ENCODE measurements at places on chromosomes 5 and 9.

DNA sequence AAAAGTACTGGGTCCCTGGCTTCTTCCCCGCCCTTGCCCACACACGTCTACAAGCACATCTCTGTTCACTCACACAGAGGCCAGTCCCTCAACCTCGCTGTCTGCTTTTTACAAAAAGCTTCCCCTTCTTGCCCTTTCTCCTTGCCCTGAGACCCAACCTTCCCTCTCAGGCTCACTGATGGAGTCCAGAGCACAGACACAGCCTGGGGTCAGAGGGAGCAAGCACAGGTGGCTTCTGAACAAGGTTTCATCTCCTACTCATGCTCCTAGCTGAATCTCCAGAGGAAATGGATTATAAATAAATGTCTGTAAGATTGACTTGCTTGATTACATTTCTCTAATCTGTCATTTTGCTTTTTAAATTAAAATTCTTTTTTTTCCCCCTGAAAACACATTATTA is 101.8 kb downstream of the ICE1 start:
- no peak for DNase-seq

GRCh38 chr9:107243742-107244141 is 39.3 kb upstream of the RAD23B start:
- DNase-seq: no peak

- no peak for DNase-seq
Observed at GRCh38 chr5:72448368-72448767, 58.8 kb downstream of the ZNF366 start.

DNA sequence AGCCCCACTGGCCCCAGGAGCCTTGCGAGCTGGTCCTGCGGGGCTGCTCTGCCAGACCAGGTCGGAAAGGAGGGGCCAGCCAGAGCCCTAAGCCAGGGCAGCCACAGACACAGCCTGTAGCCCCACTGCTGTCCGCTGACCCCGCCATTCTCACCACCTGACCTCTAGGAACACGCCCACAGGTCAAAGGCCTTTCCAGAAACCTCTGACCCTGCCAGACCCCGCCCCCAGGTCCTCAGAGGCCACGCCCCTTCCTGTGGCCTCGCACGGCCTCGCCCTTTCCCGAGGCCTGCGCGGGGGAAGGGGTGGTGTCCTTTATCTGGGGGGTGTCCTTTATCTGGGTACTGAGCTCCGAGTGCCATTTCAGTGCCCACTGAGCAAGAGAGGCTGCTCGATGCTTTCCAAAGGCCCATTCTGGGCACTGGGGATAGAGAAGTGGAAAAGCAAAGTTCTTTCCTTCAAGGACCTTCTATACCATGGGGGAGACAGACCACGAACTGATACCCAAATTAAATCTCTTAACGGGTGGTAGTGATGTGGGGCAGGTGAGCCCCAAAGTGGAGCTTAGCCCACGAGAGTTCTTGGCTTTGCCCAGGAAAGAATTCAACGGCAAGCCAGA is 46.5 kb downstream of the P4HA2 start:
- no peak for DNase-seq

DNA sequence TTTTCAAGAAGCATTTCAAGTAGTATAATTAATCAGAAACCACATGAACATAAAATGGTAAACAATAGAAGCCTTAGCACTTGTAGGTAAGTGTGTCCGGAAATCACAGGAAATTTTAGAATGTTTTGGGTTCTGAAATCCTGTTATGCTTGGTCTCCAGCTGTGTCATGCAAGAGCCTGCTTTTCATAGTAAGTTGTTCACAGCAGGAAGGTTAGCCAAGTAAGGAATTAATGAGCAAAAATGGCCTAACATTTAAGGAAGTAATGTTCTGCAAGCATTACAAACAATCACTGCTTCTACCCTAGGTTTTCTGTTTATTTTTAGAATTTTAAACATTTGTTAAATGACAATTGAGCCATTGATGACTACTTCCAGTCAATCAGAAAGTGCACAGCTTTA is 669.5 kb downstream of the SLCO4C1 start:
- DNase-seq: no peak

DNA sequence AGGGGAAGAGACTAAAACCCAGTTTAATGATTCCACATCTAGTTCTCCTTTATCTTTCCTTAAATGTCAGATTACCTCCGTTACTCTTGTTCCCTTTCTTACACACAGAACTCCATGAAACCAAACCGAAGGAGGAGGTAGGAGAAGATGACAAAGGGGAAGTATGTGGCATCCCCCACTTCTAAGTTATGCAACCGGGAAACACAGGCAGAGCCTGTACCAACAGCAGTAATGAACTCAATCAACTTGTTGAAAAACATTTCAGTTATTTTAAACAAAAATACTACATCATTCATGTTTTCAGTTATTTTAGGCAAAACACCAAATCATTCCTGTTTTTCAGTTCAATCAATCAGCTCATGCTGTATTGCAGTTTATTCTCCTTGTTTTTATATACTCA is 101.8 kb downstream of the PCSK1 start:
- no peak for DNase-seq

DNA sequence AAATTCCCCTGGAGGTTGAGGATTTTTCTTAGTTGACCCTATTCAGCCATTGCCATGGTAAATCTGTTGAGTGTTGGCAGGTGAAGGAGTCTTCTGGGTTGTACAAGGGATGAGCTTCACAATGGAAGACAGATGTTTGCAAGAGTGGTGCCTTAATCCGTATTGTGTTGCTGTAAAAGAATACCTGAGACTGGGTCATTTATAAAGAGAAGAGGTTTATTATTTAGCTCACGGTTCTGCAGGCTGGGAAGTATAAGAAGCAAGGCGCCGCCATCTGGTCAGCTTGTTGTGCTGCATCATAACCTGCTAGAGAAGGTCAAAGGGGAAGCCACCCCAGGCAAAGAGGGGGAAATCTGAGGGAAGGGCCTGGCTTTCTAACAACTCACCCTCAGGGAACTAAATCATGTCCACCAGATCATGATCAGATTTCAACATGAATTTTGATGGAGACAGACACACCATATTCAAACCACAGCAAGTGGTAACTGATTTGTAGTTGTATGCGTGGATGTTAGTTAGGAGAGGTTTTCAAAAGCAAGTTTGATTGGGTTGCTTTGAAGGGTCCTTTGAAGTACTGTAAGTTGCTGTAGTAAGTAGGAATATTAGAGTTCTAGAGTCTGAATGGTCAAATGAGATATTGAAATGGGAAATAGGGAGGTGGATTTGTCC is 2.5 kb downstream of the TNPO1 start:
- peak; percentile 55 for DNase-seq

- no peak for DNase-seq
Observed at GRCh38 chr5:94771742-94772141, 153.3 kb downstream of the SLF1 start.

GRCh38 chr5:95927927-95928723 is 33.5 kb downstream of the ELL2 start:
- DNase-seq: no peak

- no peak for DNase-seq
Observed at GRCh38 chr9:22863736-22864135, 417.1 kb downstream of the DMRTA1 start.

GRCh38 chr5:167280111-167280510 is 1011.3 kb upstream of the WWC1 start:
- no peak for DNase-seq

DNA sequence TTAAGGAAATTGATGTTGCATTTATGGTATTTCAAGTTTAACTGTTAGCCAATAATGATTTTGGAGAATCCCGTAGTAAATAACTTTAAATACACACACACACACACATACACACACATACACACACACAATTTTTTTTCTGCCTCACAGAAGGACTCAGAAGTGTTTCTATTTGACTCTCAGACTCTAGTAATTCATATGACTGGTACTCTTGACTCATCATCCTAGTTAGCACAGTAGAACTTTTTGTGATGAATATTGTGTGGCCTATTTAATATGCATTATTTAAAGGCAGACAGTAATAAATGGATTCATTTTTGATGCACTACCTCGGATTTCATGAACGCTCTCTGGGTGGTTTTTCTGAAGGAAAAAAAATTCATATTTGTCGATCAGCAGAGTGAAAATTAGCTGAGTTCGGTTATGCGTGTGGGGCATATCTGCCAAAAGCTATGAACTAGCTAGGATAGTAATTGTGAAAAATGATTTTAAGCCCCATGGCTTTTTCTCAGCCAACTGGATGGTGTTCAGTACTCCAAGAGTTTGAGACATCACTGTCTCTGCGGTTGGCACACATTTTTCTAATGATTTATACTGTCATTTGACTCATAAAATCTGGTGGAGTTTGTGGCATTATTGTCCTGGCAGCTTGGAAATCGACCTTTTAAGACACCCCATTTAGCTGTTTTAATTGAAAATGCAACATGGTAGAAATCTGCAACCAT is 102.2 kb downstream of the PCSK5 start:
- no peak for DNase-seq

- no peak for DNase-seq
Observed at GRCh38 chr5:112239996-112240395, 179.1 kb downstream of the EPB41L4A start.

GRCh38 chr5:139443831-139444453 is 4.6 kb upstream of the DNAJC18 start:
- DNase-seq: no peak

DNA sequence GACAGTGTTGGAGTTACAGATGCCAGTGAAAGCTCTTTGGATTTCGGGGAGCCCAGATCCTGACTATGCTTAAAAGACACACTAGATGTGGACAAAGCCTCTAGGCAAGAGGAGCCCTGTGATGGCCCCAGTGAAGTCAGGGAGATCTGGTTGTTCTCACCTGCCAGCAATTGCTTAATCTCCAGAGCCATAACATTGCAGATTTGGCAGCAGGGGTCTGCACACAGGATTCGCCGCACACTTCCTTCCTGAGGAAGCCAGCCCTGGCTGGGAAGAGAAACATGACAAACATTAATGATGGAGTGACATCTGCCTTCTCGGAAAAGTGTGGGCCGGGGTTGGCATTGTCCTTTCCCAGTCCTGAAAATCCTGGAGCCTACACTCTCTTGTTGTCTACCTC is 65.2 kb upstream of the PHF24 start:
- no peak for DNase-seq

- no peak for DNase-seq
Observed at GRCh38 chr5:82405618-82406204, 127.6 kb upstream of the RPS23 start.

- no peak for DNase-seq
Observed at GRCh38 chr5:135112008-135112725, 78.1 kb upstream of the PITX1 start.

GRCh38 chr9:1960342-1961042 is 54.7 kb upstream of the SMARCA2 start:
- DNase-seq: peak; percentile 14

DNA sequence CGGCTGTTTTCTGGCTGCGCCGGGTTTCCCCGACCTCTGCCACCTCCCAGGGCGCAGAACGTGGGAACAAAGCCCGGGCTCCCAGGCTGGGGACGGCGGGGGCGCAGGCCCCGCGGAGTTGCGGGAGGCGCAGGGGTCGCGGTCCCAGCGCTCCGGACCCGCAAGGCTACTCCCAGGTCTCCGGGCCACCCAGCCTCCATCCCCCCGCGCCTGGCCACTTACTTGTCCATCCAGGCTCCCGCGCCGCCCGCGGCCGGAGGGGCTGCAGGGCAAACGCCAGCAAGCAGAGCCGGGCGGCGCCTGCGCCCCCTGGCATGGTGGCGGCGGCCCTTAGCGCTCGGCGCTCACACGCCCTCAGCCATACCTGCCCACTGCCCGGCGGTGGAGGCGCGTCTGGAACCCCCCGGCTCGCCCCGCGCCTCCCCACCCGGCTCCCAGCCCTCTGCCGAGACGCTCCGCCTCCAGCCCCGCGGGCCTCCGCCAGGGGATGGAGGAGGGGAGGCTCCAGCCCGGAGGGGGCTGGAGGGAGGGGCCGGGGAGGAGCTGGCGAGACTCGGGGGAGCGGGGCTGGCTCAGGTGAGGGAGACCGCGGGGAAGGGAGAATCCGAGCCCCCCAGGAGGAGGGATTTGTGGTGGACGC is at the start of gene ADAM19:
Gene ADAM19, minus strand, starts transcription at position 395 of the 640 bp plus-strand sequence. Its CDS starts 79 bp downstream, at position 316.
- no peak for DNase-seq

DNA sequence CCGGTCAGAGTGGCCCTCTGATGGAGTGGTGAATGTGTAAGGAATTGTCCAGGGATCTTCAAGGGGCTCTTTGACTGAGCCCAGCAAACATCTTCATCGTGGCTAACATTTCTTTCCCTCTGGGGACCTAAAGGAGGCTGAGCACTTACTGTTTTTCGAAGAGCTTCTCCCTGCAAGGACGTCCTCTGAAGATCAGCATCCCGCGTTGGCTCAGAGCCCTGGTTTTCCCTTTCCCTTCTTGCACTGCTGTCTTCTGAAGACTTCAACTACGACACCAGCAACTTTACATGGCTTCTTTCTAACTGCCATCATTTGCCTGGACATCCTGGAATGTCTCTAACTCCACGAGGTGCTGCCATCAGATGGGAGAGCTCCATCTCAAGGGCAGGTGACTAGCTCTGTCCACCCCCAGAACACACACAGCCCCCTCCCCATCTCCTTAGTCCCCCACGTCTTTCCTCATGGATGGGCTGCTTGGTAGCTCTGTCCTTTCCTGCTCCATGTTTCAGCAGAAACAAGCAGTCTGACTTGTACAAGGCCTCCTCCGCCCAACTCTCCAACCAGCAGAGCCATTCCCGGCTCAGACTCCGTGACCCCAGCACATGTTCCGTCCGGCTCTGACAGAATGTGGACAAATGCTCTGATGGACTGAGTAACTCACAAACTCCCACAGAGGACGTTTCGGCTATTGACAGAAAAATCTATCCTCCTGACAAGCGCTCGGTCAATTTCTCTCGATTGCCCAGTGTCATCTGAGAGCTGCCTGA is 17.1 kb downstream of the SHB start:
- DNase-seq: no peak

GRCh38 chr9:98989036-98990000 is 45.6 kb downstream of the COL15A1 start:
- DNase-seq: no peak

DNA sequence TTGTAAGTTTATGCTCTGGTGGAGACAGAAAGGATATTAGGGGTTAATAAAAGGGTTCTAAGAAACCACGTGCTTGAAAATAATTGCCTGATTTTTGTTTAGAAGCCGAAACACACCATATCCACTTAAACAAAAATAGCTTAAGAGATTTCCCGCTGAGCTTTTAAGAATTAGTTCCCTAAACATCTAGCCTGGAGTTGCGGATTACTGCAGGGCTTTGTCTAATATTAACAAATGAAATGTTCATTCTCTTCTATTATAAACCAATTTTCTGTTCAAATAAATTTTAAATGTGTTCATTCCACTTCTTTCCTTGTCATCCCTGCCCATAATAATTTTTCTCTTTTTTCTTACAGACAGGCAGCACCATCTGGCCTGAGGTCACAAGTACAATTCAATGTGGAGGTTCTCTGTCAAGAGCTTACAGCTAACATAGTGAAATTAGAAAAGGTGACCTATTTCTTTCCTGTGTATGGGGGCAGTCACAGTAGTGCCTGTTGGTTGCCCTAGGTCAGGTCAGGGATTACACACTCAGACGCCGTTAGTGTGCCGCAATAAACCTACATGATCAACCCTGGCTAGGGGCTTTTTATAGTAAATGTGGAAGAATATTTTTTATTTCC is 65.3 kb downstream of the GRAMD2B start:
- no peak for DNase-seq

- DNase-seq: no peak
Observed at GRCh38 chr9:6894135-6894534, 136.4 kb downstream of the KDM4C start.

GRCh38 chr5:160286947-160287346 is 25.4 kb downstream of the CCNJL start:
- DNase-seq: no peak

All from NCI-H1694 (cell line).